ENCODE measurements at places on chromosomes 11 and 22.

GRCh38 chr11:68521969-68522652 is 61.6 kb downstream of the PPP6R3 start:
- no peak for DNase-seq

DNA sequence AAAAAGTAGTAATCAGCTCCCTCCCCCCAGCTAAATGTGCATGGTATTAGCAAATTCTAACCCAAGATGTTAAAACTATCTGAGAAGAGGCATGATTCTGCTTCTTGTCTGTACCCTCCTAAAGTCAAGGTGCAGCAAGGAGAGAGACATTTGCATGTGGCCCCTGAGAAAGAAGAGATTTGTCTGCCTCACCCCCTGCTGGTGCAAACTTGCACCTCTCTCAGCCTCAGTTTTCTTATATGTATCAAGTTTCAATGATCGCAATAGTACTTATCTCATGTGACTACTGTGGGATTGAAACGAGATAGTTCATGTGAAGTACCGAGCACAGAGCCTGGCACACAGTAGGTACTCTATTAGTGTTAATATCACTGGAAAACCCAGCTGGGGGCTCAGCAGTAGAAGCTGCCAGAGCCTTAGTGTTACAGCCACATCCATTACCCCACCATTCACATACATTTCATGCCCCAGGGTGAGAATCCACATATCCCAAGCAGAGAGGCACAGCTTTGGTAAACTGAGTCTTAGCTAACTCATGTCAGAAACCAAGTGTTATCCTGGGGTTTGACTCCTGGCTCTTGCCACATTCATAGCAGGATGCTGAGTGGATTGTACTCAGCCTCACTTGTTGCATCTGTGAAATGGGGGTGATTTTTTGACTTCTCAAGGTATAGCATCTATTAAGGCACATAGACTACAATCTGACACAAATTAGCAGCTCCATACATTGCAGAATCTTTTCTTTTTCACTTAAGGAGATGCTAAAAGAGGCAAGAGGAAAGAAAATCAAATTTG is 24.9 kb downstream of the CD44 start:
- no peak for DNase-seq

GRCh38 chr11:45028911-45029682 is 78.4 kb upstream of the TP53I11 start:
- no peak for DNase-seq

- no peak for DNase-seq
These were observed 1.8 kb upstream of the RAB3IL1 start for GRCh38 chr11:61918938-61919704.

- DNase-seq: no peak
These were observed 285.1 kb upstream of the CCDC90B start for GRCh38 chr11:83571302-83571701.

- DNase-seq: no peak
These were observed 98.7 kb downstream of the SWAP70 start for GRCh38 chr11:9762531-9762930.

DNA sequence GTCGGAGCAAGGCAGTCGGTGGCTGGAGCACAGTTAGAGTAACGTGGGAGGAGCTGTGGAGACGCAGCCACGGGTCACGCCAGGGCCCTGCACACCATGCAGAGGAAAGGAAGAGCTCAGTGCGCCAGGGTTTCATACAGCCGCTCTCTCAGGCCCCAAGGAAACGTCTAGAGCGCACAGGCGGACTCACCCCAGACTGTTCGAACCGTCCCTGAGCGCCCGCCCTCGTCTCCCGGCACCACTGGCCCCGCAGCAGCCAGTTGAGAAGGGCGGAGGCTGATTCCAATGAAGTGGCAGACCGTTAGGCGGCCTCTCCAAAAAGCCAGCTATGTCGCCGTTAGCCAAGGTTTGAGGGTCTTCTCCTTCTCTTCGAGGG is 483 bp upstream of the HYLS1 start:
- DNase-seq: no peak

DNA sequence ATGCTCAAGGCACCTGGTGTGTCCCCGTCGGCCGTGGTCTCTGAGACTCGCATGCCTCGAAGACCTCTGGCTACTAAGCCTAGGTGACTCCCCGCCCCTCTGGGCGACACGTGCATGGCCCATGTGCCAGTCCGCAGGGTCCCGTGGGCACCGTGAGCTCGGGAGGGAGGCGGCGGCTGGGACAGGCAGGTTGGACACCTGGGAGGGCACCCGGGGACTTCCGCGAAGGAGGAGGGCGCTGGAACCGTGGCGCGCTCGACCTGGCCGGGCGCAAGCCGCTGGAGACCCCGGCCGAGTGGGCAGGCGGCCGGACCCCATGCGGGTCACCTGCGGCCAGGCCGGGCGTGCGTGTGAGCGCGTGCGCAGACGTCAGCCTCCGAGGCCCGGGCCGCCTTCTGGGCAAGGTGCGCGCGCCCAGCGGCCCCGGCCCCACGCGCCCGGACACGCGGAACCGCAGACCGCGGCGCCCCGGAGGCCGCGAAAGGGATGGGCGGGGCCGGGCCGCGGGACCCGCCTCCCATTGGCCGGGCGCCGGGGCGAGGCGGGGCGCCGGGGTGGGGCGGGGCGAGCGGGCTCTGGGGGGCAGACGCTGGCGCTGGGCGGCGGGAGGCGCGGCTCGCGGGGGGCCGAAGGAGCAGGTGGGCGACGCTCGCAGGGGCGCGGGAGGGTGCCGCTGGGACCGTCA is 579 bp upstream of the RASD2 start:
- DNase-seq: no peak

GRCh38 chr22:19801340-19802000 is 40.9 kb downstream of the TBX1 start:
- no peak for DNase-seq

Measured in fibroblast of skin of left biceps (primary cell).